Activated CD8-positive, alpha-beta memory T cell treated with anti-CD3 and anti-CD28 coated beads, Interleukin-2, amount 10 ng/mL, durations not matched to agents 7 days and 5 days (primary cell): ENCODE measurements at places on chromosomes 11 and 22. TPM values are rescaled to one million over a fixed set of nuclear protein-coding genes. Genes with fewer than 3 reads are reported as not detected.

GLB1L2 gene
- total RNA-seq: 2.0 TPM

PYGM gene
- total RNA-seq: 2.0 TPM

MS4A4A gene
- not detected for total RNA-seq

GGTLC3 gene
- not detected for total RNA-seq

MTFP1 gene
- total RNA-seq: 59.1 TPM

RTN4R gene
- total RNA-seq: 1.4 TPM

VPREB1 gene
- not detected for total RNA-seq

CHEK2 gene
- total RNA-seq: 49.0 TPM

GATD1 gene
- total RNA-seq: 79.4 TPM

SLC6A5 gene
- not detected for total RNA-seq

SRSF8 gene
- 45.9 TPM for total RNA-seq
